Inflammatory macrophage treated with lipopolysaccharide for 4 hours (primary cell): ENCODE measurements at places on chromosomes 16 and 17.

DNA sequence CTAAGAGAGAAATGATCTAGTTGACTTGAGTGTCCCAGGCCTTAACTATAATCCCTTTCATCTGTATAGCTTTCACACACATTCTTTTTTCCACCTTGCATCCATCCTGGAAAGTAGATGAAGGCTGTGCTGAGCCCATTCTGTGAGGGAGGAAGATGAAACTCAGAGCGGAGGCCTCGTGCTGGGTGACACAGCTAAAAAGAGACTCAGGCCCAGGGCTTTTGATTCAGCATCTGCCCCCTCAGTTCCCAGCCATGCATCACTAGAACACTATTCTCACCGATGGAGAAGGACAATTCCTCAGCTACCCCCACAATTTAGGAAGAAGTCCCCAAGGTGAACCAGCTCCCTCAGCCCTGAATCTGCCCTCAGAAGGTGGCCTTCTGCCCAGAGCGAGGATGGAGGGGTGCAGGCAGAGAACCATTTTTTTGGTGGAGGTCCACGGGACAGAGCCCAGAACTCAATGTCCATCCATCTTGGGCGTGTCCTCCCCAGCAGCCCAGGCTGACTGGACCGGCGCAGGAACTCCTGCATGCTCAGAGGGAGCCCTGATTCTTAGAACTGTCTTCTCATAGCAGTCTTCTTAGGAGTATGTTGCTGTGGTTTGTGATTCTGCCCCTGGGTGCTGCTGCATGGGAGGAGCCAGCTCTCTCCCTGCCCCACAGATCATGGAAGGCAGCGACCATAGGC is 5.8 kb upstream of the MYCBPAP start:
- DNase-seq, result peak; percentile 23

DNA sequence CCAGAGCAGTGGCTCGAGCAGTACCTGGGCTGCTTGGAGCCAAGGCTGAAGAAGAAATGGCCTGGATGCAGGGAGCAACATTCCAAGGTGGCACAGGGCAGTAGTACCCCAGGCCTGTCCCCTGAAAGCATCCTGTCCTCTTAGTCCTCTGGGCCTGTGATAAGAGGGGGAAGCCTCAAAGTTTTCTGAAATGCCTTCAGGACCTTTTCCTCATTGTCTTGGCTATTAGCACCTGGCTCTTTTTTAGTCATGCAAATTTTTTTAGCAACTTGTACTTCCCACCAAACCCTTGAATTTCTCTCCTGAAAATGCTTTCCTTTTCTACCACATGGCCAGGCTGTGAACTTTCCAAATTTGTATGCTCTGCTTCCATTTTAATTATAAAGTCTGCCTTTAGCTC is 148.9 kb downstream of the HS3ST2 start:
- no peak for DNase-seq

DNA sequence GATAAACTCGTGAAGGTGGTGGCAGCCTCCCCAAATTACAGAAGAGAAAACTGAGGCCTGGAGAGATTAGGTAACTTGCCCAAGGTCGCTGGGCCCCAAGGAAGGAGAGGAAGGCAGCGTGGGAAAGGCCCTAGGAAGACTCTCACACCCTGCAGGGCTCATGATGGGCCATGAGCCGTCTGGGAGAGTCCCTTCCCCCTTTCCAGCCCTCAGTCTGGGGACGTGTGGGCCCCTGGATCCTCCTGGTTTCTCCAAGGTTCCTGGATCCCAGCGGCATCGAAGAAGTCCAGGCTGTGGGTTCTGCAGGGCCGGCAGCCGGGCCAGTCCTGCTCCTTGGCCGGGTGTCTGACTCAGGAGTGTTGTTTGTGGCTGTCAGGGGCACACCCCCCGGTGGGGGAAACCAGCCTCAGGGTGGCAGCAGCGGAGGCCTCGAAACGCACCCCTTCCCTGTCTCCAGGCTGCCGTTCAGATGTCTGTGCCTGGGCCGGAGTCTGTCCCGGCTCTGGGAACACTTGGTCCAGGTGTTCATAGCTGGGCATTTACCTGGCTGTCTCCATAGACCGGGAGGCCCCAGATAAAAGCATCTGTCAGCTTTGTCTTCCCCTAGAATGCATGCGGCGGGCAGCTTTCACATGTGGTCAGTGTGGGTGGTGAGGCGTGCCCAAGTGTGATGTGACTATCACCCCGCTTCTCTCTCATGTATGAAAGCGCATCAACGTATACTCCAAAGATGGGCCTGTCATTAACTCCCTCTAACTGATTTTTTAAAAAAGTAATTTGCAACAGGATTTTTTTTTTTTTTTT is 3.7 kb upstream of the RAP1GAP2 start:
- DNase-seq, result peak; percentile 74

DNA sequence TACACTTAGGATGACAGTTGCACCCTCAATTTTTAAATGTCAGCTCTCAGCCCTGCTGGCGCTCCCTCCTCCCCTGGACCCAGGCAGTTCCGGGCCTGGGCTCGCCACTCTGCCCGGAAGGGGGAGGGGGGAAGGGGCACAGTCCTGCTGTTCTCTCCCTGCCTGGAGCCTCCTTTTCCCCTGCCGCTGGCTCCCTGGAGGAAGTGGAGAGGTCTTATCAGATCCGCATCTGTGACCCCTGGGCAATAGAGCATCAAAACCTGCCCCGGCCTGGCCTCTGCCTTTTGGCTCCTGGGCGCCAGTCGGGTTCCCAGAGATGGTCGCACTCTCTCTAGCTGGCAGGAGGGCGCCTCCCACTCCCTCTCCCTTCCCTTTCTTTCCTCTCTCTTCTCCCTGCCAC is 149.3 kb downstream of the IRF8 start:
- no peak for DNase-seq

- no peak for DNase-seq
These were observed 169.1 kb downstream of the MSI2 start for GRCh38 chr17:57425431-57425830.

DNA sequence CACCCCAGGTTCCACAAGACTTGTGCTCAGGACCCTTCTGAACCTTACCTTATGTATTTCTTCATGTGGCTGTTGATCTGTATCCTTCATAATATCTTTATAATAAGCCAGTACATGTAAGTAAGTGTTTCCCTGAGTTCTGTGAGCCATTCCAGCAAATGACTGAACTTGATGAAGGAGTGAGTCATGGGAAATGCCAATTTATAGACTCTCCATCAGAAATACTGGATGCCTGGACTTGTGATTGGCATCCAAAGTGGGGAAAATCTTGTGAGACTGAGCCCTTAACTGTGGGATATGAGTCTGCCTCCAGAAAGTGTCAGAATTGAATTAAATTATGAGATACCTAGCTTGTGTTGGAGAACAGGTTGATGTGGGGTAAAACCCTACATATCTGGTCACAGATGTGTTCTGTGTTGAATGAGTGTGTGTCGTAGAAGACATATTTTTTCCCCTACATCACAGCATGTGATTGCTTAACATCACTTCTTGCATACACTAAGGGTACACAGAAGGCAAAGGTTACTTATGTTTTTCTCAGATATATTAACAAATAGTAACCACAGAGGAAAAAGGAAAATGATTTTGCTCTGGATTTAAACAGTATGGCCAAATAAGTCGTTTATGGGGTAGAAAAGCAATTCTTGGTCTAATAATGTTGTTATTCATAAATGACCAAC is 70.2 kb upstream of the NETO2 start:
- no peak for DNase-seq

DNA sequence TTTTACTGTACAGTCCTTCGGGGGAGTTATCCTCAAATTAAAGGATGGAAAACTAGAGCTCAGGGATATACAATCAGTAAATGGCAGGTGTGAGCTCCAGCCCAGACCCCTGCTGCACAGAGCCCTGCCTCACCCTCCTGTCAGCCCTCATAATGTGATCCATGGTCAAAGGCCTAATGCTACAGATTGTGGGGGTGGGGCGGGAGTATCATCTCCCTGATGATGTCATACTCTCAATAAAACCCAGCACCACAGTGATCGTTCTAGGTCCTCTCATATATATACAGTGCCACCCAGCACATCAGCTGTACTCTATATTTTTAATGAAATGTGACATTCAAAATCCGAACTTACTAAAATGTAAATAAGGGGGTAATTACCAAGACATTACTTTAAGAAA is 61.5 kb downstream of the SLC39A11 start:
- DNase-seq, result no peak

DNA sequence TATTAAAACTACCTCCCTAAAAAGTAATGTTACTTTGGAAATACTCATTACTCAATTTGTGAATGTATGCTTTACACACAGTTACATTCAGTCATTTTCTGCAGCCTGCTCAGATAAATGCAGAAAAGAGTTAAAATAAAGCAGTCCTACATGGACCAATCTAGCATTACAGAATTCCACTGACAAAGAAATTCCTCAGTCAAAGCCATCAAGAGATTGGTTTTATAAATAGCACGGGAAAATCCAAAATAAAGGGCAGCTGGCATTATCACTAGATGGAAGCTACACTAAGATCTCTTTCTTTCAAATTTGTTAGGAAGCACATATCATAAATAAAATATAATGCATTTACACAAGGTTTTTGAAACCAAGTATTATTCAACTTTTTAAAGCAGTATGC is 58.3 kb downstream of the DUSP14 start:
- no peak for DNase-seq
